ENCODE measurements at places on chromosomes 7 and 10.

DNA sequence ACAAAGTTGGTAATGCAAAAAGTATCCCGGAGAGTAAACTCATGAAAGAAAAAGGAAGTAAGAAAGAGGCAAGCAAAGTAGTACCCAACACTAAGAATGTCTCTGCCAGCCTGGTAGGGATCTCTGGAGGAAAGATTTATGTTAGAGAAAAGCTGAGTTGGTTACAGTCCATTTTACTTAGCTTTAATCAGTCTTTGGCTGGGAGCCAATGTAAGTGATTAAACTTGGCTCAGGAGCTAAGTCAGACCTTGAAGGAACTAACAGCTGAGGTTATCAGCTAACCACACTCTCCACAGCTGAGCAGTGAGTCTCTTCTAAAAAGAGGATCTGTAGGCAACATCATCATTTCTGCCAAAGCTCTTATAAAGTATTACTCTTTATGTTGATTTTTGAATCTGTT lies 148.0 kb downstream of the ANKRD7 start:
- DNase-seq = no peak

- DNase-seq = no peak
Measured at GRCh38 chr7:96388620-96389383, 66.9 kb upstream of the SLC25A13 start.

GRCh38 chr7:99086944-99087343 lies 57.0 kb downstream of the SMURF1 start:
- DNase-seq = no peak

- no peak for DNase-seq
Measured at GRCh38 chr7:107687656-107688055, 27.0 kb downstream of the SLC26A4 start.

DNA sequence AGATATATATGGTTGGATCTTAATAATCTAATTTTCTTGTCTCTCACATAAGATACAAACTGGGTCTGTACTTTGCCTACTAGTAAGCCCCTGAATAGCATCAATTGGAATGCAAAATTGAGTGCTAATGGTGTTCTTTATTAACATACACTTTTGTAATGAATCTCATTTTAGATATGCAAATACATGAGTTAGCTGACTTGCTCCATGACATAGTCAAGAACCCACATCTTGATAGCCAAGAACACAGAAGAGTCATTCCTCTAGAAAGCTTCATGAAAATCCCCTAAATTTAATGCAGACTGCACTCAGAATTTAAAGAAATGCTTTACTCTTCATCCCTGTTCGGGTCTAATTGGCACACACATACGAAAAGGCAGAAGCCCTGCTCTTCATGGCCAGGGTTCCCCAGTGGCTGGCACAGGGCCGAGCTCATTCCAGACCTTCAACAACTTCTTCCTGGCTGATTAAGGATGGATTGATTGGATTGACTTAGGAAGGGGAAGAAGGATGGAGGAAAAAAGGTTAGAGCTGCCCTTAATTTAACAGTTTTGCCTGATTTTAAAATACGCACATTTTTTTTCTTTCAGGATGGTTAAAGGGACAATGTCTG lies 431.1 kb upstream of the KLF6 start:
- no peak for DNase-seq

- DNase-seq = no peak
Measured at GRCh38 chr7:22200238-22200637, 156.7 kb downstream of the RAPGEF5 start.

GRCh38 chr7:75938921-75939320 lies 24.0 kb downstream of the POR start:
- no peak for DNase-seq

GRCh38 chr7:99448855-99449254 lies 10.1 kb downstream of the CPSF4 start:
- no peak for DNase-seq

DNA sequence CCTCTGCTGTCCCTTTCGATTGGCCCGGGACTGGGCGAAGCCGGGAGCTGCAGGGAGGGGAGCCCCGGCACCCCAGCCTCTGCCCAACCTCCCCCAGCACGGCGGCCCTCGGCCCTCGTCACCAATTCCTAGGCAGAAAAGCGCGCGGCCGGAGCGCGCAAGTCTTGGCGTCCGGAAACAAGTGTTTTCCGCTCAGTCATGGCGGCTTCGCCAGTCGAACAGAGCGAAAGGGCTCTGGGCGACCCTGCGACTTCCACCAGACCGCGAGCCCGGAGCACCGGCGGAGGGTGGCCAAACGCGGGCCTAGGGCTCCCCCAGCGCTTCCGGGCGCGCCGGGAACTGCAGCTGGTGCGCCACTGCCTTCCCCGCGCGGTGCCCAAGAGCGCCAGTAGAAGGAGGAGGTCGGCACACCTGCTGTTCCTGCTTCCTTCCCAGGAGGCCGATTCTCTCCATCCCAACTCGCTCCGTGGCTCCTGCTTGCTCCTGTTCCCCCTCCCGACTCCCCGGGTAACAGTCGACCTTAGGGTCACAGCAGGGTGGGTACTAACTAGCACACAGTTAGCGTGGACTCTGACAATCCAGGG lies 729.9 kb downstream of the ZWINT start:
- DNase-seq = peak; percentile 85

DNA sequence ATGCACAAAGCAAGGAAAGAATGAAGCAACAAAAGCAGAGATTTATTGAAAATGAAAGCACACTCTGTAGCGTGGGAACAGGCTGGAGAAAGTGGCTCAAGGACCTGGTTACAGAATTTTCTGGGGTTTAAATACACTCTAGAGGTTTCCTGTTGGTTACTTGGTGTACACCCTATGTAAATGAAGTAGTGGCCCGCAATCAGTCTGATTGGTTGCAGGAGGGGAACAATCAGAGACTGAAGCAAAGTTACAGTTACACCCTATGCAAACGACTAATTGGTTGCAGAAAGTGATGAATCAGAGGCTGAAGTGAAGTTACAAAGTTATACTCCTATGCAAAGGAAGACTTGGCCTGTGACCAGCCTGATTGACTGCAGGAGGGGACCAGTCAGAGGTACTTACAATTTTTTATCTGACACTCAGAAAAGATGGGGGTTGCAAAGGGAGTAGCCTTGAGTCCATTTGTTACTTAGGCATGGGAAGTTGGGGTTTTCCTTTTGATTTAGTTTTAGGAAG lies 3.6 kb upstream of the MTPN start:
- DNase-seq = no peak

GRCh38 chr7:7417851-7418250 lies 117.8 kb downstream of the COL28A1 start:
- no peak for DNase-seq

DNA sequence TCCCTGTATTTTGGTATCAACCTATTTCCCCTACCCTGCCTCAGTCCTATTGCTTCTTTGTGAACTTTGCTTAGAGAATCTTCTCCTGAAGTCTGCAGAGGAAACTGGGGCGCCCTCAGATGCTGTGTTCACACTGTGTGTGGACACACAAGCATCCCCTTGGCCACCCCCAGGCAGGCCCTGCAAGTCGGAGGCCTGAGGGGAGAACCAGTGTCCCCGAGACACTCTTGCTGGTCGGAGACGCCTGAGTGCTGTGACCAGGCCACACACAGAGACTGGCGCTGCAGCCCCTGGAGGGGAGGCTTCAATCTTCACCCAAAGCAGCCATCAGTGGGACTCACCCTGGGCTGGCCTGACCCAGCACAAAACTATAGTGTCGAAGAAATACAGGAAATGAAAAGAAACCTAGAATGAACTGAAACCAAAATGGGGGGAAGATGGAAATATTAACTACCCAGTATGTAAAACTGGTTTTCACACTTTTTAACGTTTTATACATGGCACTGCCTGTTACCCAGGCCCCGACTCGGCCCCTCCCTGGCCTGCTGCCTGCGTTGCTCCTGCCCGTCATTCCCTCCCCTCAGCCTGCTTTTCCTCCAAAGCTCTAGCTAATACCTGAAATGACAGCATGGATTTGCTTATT lies 48.4 kb upstream of the FAM20C start:
- no peak for DNase-seq

DNA sequence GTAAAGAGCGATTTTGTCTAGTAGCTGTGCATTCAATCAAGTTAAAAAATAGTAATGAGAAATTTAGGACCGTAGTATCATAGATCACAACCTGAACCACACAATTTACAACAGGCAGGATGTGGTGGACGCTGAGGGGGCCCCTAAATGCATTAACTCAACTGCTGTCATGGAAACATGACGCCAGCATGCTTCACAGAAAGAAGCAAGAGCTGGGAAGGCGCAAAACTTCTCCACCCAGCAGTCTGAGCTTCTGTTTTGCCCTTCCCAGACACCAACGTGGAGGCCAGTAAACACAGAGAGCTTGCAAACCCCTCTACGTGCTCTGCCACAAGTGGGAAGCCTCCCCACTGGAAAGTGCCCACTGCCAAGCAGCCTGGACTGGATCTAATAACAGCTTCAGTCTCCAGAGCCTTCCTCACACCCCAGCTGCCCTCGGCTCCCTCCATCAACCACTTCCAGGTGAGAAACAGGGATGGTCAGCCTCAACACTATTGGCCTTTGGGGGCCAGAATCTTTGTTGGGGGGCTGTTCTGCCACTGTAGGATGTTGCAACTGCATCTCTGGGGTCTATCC lies 151.8 kb downstream of the SFMBT2 start:
- no peak for DNase-seq

DNA sequence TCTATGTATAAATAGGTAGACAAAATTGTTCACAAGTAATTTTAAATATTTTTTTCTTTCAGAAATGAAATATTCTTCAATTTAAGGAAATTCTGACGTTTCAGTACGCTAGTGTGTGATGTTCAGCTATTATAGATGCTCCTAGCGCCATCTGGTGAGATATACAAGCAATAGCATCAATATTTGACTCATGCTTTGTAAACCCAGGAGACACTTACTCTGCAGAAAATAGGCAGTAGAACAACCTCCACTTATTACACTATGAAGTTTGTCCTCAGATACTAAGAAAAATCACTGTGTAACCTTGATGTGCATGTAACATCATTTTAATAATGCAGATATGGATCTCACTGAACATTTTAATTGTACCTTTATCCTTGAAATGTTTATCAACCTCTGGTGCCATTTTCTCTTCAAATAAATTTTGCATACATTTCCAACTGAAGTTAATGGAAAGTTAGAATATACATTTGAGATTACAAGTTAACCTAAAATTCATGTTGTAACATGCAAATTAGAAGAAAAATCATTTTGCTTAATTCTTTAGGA lies 151.5 kb upstream of the FAM3C start:
- DNase-seq = no peak

GRCh38 chr7:130719541-130719940 lies 14.5 kb downstream of the KLF14 start:
- no peak for DNase-seq
